ENCODE measurements at places on chromosomes 2 and 18.

DNA sequence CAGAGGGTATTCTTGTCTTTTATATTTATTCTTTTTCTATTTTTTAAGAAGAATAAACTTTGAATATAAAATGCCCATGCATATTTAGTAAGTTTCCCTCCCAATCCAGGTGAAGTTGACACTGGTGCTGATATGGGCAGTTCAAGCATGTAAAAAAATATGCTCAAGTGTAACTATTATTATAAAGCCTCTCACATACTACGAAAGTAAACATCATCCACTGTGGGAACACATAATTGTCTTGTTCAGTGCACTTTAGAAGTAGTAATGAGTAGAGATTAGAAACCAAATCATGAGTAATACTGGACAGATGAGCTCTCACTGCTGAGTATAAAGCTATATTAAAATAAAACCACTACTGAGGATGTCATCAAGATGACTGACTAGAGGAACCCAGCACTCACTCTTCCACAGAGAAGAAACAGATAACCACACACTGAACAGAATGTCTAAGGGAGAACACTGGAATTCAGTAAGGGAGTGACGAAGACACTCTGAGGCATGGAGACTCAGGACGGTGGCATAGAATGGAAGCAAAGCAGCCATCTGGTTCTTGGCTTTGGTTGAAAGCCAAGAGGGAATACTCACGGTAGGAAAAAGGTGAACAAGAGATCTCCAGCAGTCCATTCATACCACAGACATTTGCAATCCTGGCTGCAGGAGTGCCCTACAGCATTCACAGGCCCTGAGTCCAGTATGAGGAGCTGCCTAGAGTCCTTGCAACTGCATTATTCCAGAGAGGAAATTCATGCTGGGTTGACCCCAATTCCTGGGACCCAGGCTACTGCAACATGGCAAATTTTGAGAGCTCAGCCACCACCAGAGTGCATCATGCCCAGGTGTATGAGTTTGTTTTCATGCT, 9.5 kb upstream of the FAM110C start:
- peak; percentile 2 for DNase-seq

GRCh38 chr2:7792031-7792651, 874.9 kb downstream of the RNF144A start:
- DNase-seq, result no peak

DNA sequence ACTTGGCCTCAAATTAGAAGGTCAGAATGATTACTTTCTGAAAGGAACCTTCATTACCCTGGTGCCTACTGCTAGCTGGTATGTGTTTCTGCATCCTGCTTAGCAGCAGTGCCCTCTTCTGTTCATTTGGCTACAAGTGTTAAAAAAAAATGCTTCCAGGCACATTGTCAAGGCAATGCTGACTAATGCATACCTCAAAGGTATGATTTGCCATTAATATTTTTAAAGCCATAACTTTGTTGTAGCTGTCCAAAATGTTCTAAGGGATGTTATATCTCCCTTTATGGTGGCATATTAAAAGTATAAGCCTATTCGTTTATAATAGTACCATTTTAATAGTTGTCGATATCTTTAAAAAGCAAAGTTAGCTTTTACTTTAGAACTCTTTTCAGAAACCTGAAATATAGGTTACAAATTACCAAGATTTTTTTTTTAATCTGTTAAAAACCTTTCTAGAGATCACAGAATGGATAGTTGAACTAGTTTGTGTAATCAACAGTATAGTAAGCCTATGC, 52.0 kb upstream of the FAM171B start:
- DNase-seq, result peak; percentile 71

GRCh38 chr2:130327703-130328527, 14.8 kb upstream of the IMP4 start:
- peak; percentile 80 for DNase-seq

- no peak for DNase-seq
Measured at GRCh38 chr2:128442891-128443302, 124.2 kb upstream of the HS6ST1 start.

- DNase-seq, result no peak
Measured at GRCh38 chr2:44771522-44771921, 170.0 kb upstream of the SIX3 start.

- no peak for DNase-seq
Measured at GRCh38 chr2:184444217-184444616, 154.1 kb upstream of the ZNF804A start.

DNA sequence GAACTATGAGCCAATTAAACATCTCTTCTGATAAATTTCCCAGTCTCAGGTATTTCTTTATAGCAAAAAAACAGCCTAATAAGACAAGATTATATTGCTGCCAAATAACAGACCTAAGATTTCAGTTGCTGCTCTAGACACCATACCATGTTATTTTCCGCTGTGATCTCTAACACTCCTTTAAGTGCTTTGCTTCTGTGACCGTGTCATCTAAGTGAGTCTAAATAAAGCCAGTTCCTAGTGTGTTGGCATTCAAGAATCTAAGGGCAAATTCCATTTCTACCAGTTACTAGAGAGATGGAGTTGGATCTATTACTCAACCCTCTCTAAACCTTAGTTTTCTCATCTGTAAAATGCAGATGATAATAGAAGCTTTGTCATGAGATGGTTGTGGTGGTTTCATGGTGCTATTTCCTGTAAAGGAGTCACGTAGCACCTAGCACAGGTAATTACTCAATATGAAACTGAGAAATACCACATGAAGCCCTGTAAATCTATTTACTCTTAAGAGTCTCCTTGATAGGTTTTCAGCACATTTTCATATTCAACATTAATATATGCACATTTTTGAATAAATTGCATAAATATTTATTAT, 40.5 kb downstream of the SPHKAP start:
- no peak for DNase-seq

DNA sequence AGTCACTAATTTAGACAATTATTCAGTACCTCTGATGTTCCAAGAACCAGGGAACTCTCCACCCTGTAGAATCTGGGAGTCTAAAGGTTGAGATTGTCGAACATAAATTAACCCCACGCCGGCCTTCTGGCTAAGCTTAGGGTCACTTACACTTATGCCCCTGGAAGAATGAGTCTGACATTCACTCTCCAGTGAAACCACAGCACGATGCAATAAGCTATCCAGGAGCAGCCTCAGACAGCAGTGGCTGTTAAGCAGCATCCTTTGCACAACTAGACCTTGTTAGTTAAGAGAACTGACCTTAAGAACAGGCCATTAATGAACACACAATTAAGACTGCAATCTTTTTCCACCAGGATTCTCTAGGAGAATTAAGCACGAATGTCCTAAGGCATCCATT, 25.0 kb downstream of the SH3YL1 start:
- no peak for DNase-seq

DNA sequence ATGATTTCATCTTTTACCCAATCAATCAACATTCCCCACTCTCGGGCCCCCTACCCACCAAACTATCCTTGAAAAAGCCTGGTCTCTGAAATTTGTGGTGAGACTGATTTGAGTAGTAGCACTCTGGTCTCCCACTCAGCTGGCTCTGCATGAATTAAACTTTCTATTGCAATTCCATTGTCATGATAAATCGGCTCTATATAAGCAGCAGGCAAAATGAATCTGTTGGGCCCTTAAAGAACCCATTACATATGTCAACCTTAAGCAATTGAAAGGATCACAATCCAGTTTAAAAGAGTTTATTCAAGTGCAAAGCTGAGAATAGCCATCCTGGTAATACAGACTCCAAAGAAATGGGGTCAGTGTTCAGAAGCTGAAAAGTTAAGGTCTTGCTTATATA, 68.2 kb downstream of the NEURL3 start:
- DNase-seq, result no peak

GRCh38 chr2:120246546-120247300, 5.9 kb upstream of the RALB start:
- DNase-seq, result no peak

DNA sequence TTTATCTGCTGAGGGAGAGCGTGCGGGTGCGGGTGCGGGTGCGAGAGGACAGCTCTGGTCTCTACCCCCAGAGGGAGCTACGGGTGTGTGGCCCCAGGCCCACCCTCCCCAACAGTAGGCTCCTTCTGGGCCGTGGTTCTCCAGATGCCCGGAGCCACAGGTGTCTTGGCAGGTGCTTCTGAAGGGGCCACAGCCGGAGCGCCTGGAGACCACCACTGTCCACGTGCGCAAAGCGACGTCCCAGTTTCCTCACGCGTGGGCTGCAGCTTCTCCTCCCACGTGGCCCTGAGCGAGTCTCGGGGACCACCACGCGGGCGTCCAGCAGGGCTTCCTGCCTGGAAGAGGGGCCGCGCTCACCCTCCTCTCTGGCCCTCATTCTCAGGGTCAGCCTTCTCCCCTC, 90.6 kb downstream of the BIN1 start:
- DNase-seq, result no peak

- peak; percentile 50 for DNase-seq
Measured at GRCh38 chr2:203453858-203454451, 81.1 kb downstream of the RAPH1 start.

- no peak for DNase-seq
Measured at GRCh38 chr2:157935378-157935906, 59.3 kb upstream of the ACVR1 start.

GRCh38 chr2:32614084-32614483, 13.8 kb upstream of the TTC27 start:
- no peak for DNase-seq

DNA sequence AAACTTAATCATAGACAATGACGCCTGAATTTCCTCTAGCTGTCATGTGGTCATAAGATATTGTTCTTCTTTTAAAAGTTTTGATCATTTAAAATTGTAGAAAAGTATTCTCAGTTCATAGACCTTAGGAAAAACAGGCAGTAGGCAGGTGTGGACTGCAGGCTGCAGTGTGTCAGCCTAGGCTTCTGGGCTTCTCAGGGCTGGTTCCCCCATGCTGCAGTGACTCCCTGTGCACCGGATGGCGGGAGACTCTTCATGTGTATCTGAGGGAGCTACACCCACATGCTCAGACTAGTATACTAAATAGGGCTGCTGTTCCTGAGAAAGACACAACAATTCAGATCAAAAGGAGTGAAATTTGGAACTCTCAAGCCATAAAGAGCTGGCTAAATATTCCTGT, 72.4 kb downstream of the PXDN start:
- DNase-seq, result no peak

DNA sequence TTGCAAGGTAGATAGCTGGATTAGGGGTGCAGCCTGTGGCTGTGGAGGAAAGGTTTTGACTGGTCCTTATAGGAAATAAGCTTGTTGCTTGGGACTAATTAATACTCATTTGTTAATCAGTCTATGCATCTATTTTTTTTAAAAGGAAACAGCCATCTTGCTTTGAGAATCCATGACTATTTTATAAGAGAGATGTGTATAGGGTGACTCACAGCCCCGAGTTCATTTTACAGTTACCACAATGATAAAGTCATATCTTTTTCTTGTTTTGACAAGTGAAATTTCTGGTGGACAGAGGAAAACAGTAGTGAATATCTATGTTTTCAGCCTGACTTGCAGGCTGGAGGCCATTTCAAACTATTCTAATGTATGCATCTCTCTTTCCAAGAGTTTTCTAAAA, 193.5 kb upstream of the CCDC68 start:
- peak; percentile 65 for DNase-seq

DNA sequence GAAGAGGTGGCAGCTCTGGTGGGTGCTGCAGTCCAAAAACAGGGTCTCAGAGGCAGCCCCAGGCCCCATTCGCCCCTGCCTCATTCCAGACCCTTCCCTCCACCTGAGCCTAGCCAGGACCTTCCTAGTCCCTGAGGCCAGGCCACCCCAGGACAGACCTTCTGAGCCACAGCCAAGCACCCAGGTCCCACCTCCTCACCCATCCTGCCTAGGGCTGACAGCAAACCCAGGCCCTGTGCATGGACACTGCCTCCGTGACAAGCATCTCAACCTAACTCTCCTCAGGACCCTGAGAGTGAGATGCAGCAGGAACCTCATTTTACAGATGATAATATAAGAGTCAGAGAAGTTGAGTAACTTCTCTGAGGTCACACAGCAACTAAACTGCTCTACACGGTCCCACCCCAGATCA, 15.5 kb downstream of the ADRA2B start:
- DNase-seq, result no peak

Measured in M059J (cell line).